ENCODE measurements at places on chromosomes 13 and 19. TPM values are rescaled to one million over a fixed set of nuclear protein-coding genes. Genes with fewer than 3 reads are reported as not detected.

- DNase-seq, result no peak
- H3K27me3 ChIP-seq, result no peaks in the 10 kb centered on the region
- no peak overlapping the region for H3K27ac ChIP-seq
- H3K36me3 ChIP-seq, result peaks cover 7% of the 10 kb centered on the region
Measured at GRCh38 chr19:17733127-17733526, 13.8 kb downstream of the MAP1S start.

Gene TICAM1
- 9.8 TPM for total RNA-seq

Gene DIRAS1
- 1.6 TPM for total RNA-seq

Gene SIAH3
- total RNA-seq, result not detected

Gene PNMA8A
- 0.22 TPM for total RNA-seq

DNA sequence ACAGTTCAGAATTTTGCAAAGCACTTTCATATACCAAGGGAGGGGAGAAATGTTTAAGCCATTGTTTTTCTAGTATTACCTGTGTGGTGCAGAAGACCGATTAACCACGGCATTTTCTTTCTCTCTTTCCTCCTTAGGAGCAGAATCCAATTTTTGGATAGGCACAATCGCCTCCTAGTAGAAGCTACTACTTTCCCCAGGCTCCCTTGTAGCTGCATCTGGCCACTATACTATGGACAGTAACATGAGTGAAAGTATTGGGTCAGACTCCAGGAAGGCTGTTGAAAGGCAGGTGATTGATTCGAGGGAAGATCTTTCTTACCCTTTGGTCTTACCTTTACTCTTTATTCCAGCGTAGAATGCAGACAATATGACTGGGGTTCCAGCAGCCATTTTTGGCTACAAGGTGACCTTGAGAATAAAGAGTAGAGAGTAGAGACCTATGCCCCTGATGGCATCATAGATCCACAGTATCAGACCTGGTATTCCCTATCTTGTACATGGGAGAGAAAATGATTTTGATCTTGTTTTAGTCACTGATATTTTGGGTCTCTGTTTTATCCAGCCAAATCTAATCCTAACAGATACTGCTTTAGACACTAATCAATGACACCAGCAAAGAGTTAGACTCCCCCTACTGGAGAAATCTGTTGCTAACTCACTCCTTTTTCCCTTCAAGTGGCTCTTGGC, 77.0 kb downstream of the LRRC63 start:
- peaks cover 16% of the 10 kb centered on the region for H3K4me1 ChIP-seq
- H3K4me3 ChIP-seq, result no peak overlapping the region
- DNase-seq, result no peak
- H3K27me3 ChIP-seq, result no peaks in the 10 kb centered on the region

DNA sequence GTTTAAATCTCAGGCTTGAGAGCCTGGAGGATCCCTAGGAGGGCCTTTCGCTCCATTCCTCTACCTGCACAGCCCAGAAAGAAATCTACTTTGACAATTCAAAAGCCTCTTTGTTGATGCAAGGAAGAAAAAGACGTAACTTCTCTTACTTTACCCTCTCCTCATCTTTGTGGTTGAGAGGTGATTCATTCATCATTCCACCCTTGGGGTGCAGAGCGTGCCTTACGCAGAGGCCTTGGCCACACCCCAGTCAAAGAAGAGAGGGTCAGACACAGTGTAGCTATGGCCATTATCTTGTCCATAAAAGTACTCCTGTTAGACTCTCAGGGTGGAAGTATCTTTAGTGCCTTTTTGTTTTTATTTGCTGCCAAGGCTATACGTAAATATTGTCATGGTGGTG, 184.0 kb downstream of the IRS2 start:
- no peak overlapping the region for H3K4me3 ChIP-seq
- no peak for DNase-seq
- H3K27me3 ChIP-seq, result no peaks in the 10 kb centered on the region
- H3K36me3 ChIP-seq, result no peaks in the 10 kb centered on the region
- H3K27ac ChIP-seq, result no peak overlapping the region
- H3K4me1 ChIP-seq, result no peaks in the 10 kb centered on the region

DNA sequence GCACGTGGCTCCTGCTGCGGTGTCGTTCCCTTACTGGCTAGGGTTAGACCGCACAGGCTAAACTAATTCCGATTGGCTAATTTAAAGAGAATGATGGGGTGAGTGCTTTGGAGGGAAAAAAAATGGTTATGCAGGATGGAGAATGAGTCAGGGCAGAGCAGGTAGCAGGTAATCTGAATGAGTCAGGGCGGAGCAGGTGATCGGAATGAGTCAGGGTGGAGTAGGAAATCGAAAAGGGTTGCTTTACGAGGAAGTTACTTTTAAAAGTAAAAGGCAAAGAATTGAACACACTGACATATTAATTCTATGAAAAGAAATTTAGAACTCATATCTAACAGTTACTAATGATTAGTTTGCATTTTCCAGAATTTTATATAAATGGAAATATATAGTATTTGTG, 335.5 kb downstream of the FOXO1 start:
- no peak overlapping the region for H3K4me3 ChIP-seq
- no peaks in the 10 kb centered on the region for H3K27me3 ChIP-seq
- H3K36me3 ChIP-seq, result no peaks in the 10 kb centered on the region
- no peaks in the 10 kb centered on the region for H3K4me1 ChIP-seq
- DNase-seq, result no peak

DNA sequence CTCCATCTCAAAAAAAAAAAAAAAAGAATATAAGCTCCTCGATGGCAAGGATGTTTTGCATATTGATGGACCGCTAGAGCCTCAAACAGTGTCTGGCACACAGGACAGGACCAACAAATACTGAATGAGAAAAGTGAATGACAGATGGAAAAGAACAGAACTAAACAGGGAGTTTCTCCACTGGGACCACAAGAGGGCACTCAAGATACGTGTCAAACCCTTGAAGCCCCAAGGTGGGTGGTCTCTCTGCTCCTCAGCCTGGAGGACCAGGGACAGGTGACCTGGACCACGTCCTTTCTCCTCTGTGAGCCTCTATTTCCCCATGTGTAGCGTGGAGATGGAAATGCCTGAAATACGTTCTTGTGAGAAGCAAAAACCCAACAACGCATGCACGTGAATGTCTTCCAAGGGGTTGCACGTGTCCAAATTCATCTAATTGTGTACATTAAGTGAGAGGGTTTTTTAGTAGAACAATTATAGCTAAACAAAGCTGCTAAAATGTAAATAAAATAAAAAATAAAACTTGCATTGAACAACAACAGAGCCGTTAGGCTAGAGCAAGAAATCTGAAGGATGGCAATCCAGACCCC, 5.7 kb upstream of the CDC42EP5 start:
- no peak for DNase-seq
- no peak overlapping the region for H3K4me3 ChIP-seq
- H3K27me3 ChIP-seq, result no peaks in the 10 kb centered on the region
- no peaks in the 10 kb centered on the region for H3K4me1 ChIP-seq

Measured in right lobe of liver (tissue), 6 donors.